WTC11 (cell line): ENCODE measurements at places on chromosomes 5 and 9. TPM values are rescaled to one million over a fixed set of nuclear protein-coding genes. Genes with fewer than 3 reads are reported as not detected.

Gene SLC34A1
- total RNA-seq, result not detected in 3 replicates

- no peak overlapping the region for H3K4me3 ChIP-seq
- H3K4me1 ChIP-seq, result peaks cover 25% of the 10 kb centered on the region
- no peaks in the 10 kb centered on the region; the same call in 1 of the 2 replicates for H3K27me3 ChIP-seq
- H3K36me3 ChIP-seq, result no peaks in the 10 kb centered on the region
Observed at GRCh38 chr5:154103233-154103632, 64.5 kb downstream of the MFAP3 start.

- peaks cover 43% of the 10 kb centered on the region for H3K27me3 ChIP-seq
- 0 out of 2 replicates have a peak, but pooled peaks cover 4% of the 10 kb centered on the region for H3K4me1 ChIP-seq
- no peak overlapping the region for H3K4me3 ChIP-seq
- DNase-seq, result no peak
Observed at GRCh38 chr9:97703437-97704344, 6.6 kb upstream of the XPA start.

Gene FLT4
- 11.0 to 12.7 TPM (median 12.4 TPM) in 3 replicates for total RNA-seq

Gene BARHL1
- total RNA-seq, result 0.15 to 0.16 TPM in 2 of 3 replicates, not detected in the other

DNA sequence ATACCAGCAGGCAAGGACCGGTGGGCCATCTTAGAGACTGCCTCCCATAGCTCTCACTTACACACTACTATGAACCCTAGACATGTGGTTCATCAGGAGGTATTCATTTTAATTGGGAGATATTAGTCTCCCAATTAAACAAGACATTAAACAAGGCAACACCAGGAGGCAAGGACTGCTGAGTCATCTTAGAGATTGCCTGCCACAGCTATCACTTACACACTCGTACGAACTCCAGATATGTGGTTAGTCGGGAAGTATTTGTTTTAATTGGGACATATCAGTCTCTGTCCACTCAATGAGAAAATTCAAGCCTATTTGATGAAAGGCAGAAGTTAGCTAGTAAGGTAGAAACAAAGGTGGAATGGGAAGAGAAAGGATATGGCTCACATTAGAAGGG lies 343.9 kb downstream of the NFIB start:
- H3K27me3 ChIP-seq, result no peaks in the 10 kb centered on the region; the same call in 1 of the 2 replicates
- no peaks in the 10 kb centered on the region for H3K4me1 ChIP-seq
- H3K4me3 ChIP-seq, result no peak overlapping the region
- no peak overlapping the region for H3K27ac ChIP-seq
- H3K36me3 ChIP-seq, result no peaks in the 10 kb centered on the region

- DNase-seq, result no peak
- peaks cover 10% of the 10 kb centered on the region for H3K27me3 ChIP-seq
- H3K36me3 ChIP-seq, result peaks cover 7% of the 10 kb centered on the region; the same call in 1 of the 2 replicates
- peaks cover 4% of the 10 kb centered on the region for H3K4me1 ChIP-seq
Observed at GRCh38 chr9:138020795-138021182, 143.2 kb downstream of the CACNA1B start.

DNA sequence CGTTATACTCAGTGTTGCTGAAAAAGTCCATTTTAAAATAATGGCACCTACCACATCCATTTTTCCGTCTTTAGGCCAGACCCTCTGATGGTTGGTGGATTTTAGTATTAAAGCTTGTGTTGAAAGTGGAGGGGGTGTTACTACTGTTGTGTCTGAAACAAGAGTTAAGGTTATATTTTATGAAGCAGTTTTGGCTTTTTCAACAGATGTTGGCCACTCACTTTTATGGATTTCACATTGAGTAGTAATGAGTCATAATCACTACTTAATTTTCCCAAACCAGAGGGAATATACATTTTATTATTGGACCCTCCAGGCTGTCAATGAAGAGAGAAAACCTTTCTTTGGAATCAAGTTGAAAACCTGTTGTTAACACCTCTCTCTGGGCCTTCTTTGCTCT lies 88.0 kb downstream of the TRIO start:
- H3K36me3 ChIP-seq, result no peaks in the 10 kb centered on the region
- H3K27ac ChIP-seq, result no peak overlapping the region
- no peak overlapping the region for H3K4me3 ChIP-seq
- peaks cover 63% of the 10 kb centered on the region for H3K4me1 ChIP-seq
- H3K27me3 ChIP-seq, result no peaks in the 10 kb centered on the region

Gene FAM221B
- total RNA-seq, result 0.11 TPM in 1 of 3 replicates, not detected in the others

DNA sequence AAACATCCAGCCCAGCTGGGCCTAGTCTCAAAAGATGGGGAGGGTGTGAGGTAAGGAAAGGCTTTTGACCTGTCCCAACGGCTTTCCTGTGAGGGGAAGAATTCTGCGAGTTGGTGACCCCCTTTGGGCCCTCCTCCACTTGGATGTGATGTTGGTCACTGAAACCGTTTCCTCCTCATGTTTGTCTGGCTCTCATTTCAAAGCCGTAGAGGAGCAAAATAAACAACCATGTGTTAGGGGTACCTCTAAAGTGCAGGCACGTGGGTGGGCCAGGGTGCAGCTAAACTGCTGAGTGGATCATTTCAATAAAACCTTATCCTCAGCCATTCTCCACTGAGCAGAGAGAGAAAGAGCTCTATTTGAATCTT lies 84.3 kb upstream of the MELK start:
- DNase-seq, result no peak
- H3K36me3 ChIP-seq, result no peaks in the 10 kb centered on the region
- peaks cover 56% of the 10 kb centered on the region for H3K4me1 ChIP-seq
- peak overlapping the region; percentile 96 for H3K27ac ChIP-seq
- peak overlapping the region; percentile 88 for H3K4me3 ChIP-seq

GRCh38 chr5:179265514-179266290 lies 79.6 kb downstream of the ADAMTS2 start:
- no peak overlapping the region for H3K4me3 ChIP-seq
- H3K27ac ChIP-seq, result peak overlapping the region; percentile 82; the same call in 1 of the 2 replicates
- H3K36me3 ChIP-seq, result no peaks in the 10 kb centered on the region
- no peaks in the 10 kb centered on the region for H3K27me3 ChIP-seq

GRCh38 chr5:135462304-135462703 lies 10.2 kb upstream of the TIFAB start:
- no peak overlapping the region for H3K4me3 ChIP-seq
- DNase-seq, result peak; percentile 82
- peaks cover 78% of the 10 kb centered on the region for H3K27me3 ChIP-seq
- no peak overlapping the region for H3K27ac ChIP-seq
- peaks cover 16% of the 10 kb centered on the region for H3K4me1 ChIP-seq
- no peaks in the 10 kb centered on the region for H3K36me3 ChIP-seq

Gene KIF4B
- 0.07 to 0.09 TPM in 2 of 3 replicates, not detected in the other for total RNA-seq

- no peak overlapping the region for H3K27ac ChIP-seq
- peaks cover 19% of the 10 kb centered on the region for H3K4me1 ChIP-seq
- H3K36me3 ChIP-seq, result no peaks in the 10 kb centered on the region
- no peaks in the 10 kb centered on the region for H3K27me3 ChIP-seq
- H3K4me3 ChIP-seq, result no peak overlapping the region
Observed at GRCh38 chr9:83935276-83935935, 14.2 kb upstream of the KIF27 start.

GRCh38 chr5:143592648-143593047 lies 189.2 kb upstream of the NR3C1 start:
- no peaks in the 10 kb centered on the region for H3K27me3 ChIP-seq
- no peak for DNase-seq
- no peaks in the 10 kb centered on the region for H3K36me3 ChIP-seq
- H3K4me3 ChIP-seq, result no peak overlapping the region
- H3K4me1 ChIP-seq, result peaks cover 20% of the 10 kb centered on the region
